ENCODE measurements at places on chromosomes 16 and 17. TPM values are rescaled to one million over a fixed set of nuclear protein-coding genes. Genes with fewer than 3 reads are reported as not detected.
A peak's percentile ranks its signal among the peaks of the same experiment; 100 is the strongest.

- no peak for DNase-seq
These were observed 12.9 kb upstream of the BBS2 start for GRCh38 chr16:56532714-56533113.

- peak; percentile 71 for DNase-seq
These were observed 619.9 kb upstream of the SOX9 start for GRCh38 chr17:71500761-71501555.

DNA sequence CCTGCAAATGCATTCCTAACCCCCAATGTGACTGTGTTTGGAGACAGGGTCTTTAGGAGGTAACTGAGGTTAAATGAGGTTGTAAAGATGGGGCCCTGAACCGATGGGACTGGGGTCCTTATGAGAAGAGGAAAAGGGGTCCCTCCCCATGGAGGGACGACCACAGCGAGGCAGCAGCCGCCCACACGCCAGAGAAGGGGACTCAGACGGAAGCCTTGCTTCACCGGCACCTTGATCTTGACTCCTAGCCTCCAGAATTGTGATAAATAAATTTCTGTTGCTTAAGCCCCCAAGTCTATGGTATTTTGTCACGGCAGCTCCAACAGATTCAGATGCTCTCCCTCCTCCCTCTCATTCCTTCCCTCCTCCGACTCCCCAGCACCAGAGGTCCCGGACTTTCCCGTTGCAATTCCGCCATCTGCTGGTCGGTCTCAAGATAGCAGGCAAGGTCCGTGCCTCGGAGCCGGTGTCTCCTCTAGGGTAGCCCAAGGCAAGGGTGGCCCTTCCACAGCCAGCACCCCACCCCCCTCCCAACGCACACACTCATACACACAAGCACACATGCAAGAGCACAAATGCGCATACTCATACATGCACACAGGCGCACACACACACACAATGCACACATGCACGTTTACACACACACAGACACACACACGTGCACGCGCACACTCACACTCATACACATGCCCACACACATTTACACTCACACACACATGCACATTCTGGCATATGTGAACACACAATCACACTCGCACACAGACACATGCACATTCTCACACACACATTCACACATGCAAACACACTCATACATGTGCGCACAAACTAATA, 23.1 kb upstream of the C16orf78 start:
- DNase-seq, result peak; percentile 6

DNA sequence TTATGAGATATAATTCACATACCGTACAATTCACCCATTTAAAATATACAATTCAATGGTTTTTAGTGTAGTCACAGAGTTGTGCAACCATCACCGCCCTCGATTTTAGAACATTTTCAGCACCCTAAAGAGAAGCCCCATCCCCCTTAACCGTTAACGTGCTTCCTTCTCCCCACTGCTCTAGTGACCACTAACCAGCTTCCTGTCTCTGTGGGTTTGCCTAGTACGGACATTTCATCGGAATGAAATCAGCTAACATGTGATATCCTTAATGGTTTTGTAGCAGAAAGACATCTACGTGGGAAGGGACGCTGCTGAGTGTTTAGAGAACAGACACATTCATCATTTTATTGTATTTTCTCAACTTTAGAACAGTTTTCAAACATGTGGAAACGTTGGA, 80.8 kb upstream of the HSBP1 start:
- DNase-seq, result peak; percentile 91

DNA sequence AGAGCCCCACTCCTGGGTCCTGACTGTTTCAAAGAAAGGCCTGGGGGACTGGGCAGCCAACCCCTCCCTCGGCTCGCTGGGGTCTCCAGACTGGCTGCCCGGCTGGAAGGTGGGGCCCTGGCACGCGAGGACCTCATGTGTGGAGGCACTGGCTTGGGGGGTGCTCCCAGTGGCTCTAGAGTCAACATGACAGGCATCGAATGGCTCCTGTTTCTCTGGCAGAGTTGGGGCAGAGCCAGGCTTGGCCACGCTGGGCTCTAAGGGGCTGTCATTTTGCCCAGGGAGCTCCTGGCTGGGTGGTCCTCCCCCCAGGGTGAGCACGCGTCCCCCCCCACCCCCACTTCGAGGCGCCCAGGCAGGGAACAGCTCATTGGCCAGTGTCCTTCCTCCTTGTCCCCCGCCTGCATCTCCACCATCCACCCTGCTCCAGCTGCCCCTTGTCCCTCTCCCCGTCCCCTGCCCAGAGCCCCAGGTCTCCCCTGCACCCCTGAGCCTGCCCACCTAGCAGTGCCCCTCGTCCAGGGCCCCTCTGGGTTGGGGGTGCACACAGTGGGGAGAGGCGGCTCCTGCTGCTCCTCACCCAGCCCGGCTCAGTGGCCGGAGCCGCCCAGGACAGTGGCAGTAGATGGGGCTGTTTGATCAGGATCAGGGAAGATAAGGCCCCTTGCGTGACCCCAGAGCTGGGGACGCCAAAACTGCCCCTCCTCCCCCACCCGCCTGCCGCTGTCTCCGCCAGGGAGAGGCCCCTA, 2.7 kb downstream of the GCGR start:
- no peak for DNase-seq

Gene ARL4D
- total RNA-seq, result 19.7 TPM
